ENCODE measurements at places on chromosomes 6 and 20.

DNA sequence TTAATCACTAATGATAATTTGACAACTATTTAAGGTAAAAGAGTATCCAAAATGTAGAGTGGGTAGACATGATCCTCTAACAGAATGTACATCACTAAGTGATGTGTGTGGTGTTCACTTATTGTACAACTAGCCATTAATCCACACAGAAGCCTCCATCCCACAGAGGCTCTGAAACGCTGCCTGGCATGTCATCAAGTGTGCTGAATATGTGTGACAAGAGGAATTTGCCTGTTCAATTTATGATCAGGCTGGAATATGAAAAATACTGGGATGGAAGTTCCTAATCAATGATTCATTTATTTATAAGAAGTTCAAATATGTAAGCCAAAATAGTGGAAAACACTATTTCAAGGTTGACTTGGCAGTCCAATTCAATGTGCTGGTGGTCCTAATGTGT, 72.4 kb downstream of the BACH2 start:
- no peak for DNase-seq

DNA sequence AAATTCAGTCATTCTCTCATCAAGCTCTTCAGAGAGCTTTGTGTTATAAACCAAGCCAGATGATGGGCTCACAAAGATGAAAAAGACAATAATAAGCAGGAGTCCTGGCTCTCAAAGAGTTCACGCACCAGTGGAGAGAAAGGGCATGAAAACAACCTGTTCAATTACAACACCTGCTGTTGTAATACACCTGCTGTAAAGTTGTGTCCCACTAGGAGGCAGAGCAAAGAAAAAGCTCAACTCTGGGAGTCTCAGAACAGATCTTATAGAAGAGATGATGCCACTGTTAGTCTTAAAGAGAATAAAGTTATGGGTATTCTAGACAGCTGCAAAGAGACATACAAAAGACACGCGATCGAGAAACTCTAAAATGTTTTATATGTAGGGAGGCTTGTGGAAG, 100.6 kb downstream of the DCDC2 start:
- no peak for DNase-seq

- DNase-seq: no peak
These were observed 26.3 kb downstream of the CDH26 start for GRCh38 chr20:59984541-59984940.

GRCh38 chr20:45948742-45949541, 14.5 kb downstream of the PCIF1 start:
- no peak for DNase-seq

- DNase-seq: no peak
These were observed 688.4 kb downstream of the HTR1B start for GRCh38 chr6:76774781-76775384.

- peak; percentile 18 for DNase-seq
These were observed 20.9 kb upstream of the POM121L2 start for GRCh38 chr6:27332692-27333641.

- DNase-seq: no peak
These were observed 110.2 kb downstream of the LAMA2 start for GRCh38 chr6:128993166-128993565.

DNA sequence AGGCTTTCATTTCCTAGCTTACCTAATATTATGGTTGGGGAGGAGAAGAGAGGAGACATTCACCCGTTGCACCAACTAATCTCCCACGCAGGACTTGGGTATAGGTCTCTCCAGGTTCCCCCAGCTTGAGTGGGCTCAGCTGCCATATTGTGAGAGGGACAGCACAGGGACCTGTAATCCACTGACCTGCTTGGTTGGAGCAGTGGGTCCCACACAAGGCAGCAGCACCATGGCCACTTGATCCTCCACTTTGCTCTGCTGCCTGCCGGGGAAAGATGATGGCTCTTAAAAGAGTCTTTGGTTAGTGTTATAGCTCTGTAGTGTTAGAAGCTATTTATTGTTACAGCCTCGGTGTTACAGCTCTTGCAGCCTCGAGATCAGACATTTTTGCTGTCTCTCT, 22.5 kb upstream of the ECHDC1 start:
- no peak for DNase-seq

- DNase-seq: peak; percentile 32
These were observed 70.9 kb downstream of the LCA5 start for GRCh38 chr6:79466207-79466834.

DNA sequence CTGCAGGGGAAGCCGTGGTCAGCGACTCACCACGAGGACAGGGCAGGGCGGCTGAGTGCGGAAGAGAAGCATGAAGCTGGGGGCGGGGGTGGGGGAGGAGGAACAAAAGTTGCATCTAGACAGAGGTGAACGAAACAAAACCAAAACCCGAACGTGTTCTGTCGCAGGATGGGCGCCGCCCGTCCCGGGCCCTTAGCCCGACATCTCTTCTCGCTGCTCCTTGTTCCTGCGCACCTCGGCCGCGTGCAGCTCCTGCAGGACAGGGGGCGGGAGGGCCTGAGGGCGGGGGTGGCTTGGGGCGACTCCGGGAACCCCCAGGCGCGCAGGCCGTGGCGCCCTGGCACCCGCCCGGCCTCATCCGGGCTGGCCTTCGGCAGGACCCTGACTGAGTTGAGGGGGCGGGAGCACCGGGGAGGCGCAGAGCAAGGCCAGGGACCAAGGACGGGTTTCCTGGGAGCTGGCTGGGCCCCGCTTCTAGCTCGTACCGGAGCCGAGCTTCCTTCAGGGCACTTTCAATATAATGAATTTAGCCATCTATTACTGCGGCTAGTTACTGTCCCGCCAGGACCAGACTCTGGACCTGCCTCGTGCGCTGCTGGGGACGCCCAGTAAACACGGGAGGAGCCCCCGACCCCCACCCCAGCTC, 12.0 kb downstream of the STMN3 start:
- no peak for DNase-seq

- no peak for DNase-seq
These were observed 85.8 kb downstream of the YTHDF1 start for GRCh38 chr20:63129991-63130657.

DNA sequence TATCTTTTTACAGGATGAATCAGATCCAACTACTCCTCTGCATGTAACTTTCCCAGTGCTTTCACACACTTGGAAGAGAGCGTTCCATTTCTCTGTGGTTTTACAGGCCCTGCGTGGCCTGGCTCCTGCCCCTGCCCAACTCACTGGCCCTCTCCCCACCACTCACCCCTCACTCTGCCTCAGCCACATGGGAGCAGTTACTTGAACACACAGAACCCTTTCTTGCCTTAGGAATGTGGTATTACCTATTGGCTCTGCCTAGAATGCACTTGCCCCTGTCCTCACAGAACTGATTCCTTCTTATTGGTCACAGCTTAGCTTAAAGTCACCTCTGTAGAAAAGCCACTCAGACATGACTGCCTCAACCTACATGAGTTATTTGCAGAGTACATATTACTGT, 108.4 kb downstream of the CRYBG1 start:
- DNase-seq: no peak

- no peak for DNase-seq
These were observed 91.7 kb downstream of the DACT2 start for GRCh38 chr6:168227840-168228239.

DNA sequence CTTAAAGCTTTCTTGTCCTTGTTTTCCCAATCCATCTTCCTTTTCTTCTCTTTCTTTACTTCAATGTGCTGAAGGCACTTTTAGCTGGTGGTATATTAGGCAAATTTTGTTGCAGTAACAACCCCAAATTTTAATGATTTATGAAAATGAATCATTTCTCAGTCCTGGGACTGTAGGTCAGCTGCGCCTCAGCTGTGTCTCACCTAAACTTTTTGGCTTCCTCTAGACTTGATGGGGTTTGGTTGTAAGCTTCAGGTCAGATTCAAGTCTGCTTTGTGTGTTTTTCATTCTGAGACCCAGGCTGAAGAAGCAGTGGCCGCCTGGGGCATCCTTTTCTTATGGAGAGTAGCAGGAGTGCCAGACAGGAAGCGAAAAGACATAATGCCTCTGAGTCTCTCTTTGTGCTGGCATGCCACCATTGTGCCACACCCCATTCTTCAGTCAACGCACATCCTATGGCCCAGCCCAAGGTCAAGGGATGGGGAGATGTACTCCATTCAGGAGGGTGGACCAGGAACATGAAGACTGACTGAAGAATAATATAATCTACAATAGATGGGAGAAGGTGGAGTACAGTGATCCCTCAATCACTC, 28.9 kb upstream of the CD83 start:
- DNase-seq: no peak

- DNase-seq: peak; percentile 23
These were observed 60.8 kb downstream of the OGFRL1 start for GRCh38 chr6:71349395-71349794.

GRCh38 chr6:46796848-46797580, 3.8 kb downstream of the MEP1A start:
- no peak for DNase-seq

- no peak for DNase-seq
These were observed 24.8 kb upstream of the WFDC12 start for GRCh38 chr20:45149062-45149461.

- no peak for DNase-seq
These were observed 181.8 kb downstream of the TENT5A start for GRCh38 chr6:81570681-81571080.

DNA sequence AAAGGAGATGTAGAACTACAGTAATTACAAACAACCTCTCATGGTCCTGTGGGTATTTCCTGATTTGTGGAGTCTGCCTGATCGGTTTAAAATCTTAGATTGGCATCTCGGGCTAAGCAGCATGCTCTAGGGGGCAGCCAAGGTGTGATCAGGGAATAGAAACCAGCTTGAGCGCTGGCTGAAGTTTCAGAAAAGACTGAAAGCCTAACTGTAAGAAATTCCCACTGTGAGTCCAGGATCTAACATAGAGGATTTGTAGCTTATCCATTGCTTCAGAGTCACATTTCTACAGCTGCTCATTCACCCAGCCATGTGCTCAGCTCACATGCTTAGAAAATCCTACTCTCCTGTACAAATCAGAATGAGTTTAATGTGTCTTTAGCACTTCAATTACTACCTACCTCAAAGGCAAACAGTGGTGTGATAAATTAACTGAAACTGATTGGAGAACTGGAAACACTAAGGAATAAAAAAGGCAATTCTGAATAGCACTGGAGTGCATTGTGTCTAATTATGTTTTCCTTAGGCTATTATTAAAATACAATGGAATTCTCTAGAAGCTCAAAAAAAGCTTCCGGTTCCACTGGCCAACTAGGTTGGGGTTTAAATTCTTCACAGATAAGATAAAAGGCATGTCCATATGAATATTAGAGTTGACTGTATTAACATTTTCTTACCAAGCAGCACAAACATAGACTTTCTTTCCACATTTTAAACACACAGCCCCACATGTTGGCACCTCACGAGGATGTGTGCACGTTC, 73.8 kb upstream of the MPC1 start:
- DNase-seq: no peak

DNA sequence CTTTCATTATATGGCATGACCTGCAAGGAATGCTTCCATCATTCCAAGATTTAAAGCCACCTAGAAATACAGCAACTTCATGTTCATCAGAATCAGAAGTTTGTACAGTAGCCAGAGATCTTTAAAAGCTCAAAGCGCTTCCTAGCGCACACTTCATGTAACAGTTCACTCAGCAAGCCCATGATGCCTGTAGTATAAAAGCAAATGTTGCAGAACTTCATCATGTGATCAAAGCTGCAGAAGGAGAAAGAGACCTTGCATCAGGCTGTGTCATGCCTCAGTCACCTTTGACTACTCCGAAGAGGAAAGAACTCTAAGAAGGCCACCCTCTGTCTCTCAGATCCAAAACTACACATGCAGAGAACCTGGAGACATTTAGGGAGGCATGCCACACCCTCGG, 78.5 kb downstream of the AGPAT4 start:
- no peak for DNase-seq

GRCh38 chr6:125363039-125363823, 61.5 kb upstream of the HDDC2 start:
- DNase-seq: peak; percentile 25

DNA sequence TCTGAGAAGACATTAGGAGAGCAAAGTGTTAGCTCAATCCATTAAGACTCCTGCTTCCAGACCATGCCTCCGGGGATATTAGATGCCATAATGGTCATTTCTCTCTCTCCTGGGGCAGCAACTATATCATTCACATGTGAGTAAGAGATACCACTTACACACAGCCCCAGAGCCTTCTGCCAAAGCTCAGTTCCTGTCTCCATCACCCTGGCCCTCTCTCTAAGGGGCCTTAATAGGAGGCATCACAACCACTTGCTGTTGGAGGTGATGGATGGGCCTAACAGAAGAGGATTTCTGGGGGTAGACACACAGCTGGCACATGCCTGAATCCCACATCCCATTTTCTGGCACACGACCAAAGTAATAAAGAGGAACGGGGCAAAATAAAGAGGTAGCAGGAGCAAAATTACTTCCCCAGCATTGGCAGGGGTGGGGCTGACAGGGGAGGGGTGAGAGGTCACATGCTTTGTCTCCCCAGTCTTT, 34.0 kb upstream of the VSTM2L start:
- DNase-seq: no peak

DNA sequence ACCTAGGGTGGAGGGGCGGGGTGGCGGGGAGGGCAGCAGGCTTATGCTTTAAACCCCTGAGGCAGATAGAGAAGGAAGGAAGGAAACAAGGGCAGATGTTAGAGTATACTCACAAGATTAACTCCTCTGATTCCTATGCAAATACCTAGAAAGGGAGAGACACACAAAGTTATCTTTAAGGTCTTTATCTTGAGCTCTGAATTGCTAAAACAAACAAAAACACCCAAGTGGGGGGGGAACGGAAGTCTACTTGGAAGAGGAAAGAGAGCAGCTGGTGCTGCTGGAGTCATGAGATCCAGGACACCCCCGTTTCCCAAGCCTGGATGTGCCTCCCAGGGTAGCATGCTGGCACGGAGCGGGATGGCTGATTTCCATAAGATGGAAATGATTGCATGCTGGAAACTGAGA, 43.4 kb downstream of the PLAGL1 start:
- DNase-seq: no peak

- no peak for DNase-seq
These were observed 148.7 kb upstream of the NEDD9 start for GRCh38 chr6:11380969-11381744.

DNA sequence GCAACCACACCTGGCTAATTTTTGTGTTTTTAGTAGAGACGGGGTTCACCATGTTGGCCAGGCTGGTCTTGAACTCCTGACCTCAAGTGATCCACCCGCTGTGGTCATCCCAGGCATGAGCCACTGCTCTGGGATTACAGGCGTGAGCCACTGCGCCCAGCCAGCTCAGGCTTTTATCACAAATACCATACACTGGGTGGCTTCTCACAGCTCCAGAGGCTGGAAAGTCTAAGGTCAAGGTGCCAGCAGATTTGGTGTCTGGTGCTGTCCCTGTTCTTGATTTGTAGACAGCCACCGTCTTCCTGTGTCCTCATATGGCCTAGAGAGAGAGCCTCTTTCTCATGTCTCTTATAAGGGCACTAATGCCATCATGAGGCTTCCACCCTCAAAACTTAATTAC, 25.9 kb downstream of the SHLD1 start:
- no peak for DNase-seq
